Inflammatory macrophage treated with lipopolysaccharide for 1 hour (primary cell): ENCODE measurements at places on chromosomes 6 and 20.

GRCh38 chr6:85361643-85362014 is 88.3 kb upstream of the NT5E start:
- DNase-seq: no peak

- no peak for DNase-seq
Measured at GRCh38 chr6:56416247-56416646, 168.9 kb upstream of the COL21A1 start.

- DNase-seq: no peak
Measured at GRCh38 chr6:154954347-154954746, 40.8 kb upstream of the TIAM2 start.

DNA sequence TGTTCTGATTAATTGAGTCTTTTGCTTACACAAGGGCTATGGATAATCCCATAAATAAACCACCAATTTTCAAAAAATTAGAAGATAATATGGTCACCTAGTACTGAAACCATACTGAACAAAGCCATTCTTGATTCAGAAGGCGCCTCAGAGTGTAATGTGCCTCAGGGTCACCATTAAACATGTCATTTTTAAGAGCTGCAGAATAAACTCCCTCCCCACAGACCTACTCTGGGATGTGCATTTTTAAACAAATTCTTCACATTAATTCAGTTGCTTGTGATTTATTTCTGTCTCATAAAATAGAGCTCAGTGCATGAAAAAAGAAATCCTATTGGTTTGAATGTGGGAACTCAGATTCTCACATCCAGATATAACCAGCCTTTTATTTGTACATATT is 202.1 kb upstream of the HEY2 start:
- DNase-seq: no peak

- no peak for DNase-seq
Measured at GRCh38 chr20:53296451-53297153, 297.0 kb downstream of the ZNF217 start.

- no peak for DNase-seq
Measured at GRCh38 chr6:107600121-107600520, 110.2 kb downstream of the SOBP start.

DNA sequence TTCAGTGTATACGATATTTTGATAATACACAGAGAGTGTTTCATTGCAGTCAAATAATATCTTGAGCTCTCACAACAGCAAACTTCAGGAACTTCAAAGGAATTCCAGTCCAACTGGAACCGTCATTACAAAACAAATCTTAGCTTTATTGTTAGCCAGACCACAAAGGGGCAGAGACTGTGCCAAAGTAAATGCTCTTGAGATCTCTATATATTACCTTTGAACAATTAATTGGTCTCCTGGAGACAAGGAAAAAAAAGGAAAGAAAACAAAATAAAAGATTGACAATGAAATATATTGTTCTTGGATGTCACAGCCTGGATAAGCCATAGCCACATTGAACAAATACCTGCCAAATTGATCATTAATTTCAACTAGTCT is 70.0 kb downstream of the FOXC1 start:
- DNase-seq: no peak

- DNase-seq: no peak
Measured at GRCh38 chr6:219019-219570, 73.2 kb upstream of the DUSP22 start.

- DNase-seq: peak; percentile 10
Measured at GRCh38 chr20:957544-957943, 41.4 kb upstream of the ANGPT4 start.

DNA sequence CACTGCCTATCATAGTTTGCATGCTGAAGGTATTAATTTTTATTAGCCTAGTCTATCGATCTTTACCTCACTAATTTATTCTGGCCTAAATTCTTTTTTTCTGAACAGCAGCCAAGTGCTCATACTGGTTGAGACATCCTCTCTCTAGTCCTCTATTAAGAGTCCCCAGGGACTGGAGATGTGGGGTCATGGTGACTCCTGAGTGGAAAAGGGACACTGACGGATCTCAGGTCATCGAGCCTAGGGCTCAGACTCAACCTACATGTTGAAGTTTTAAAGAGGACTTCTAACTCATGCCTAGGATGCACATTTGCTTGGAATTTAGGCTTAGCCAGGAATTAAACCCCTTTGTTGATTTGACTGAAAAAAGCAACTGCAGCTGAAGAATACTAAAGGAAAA is 378.1 kb downstream of the BTBD9 start:
- no peak for DNase-seq

GRCh38 chr6:42522036-42522435 is 41.8 kb upstream of the UBR2 start:
- DNase-seq: no peak

DNA sequence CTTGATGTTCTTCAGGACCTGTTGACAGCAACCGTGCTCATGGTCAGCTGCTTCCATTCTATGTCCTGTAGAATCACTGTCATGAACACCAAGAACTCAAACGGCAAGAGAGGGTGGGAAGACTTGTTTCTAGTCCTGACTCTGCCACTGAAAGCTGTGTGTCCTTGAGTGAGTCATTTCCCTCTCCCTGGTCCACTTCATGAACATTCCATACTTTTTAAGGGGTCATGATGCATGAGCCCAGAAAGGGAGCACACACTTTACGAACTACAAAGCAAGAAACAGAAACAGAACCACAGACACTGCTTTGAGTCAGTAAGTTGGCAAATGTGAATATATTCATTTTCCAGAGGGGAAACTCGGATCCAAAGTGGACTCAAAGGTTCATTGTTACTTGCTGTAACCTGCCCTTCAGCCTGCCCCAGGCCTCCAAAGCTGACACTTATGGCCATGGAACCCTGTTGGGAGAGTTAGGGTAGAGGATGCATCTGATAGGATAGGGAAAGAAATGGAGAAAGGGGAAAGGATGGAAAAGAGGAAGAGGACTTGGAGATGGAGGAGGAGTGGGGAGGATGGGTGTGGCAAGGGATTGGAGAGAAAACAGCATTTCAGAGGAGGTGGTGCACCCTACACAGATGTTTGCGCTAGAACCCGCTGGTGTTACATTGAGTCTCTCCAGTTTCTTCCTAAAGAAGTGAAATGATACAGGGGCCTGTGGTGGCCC is 129.8 kb downstream of the FOXO3 start:
- no peak for DNase-seq

- no peak for DNase-seq
Measured at GRCh38 chr6:130615816-130616215, 211.4 kb upstream of the SMLR1 start.

GRCh38 chr6:111844376-111844775 is 28.9 kb downstream of the FYN start:
- DNase-seq: no peak

- DNase-seq: no peak
Measured at GRCh38 chr6:169166896-169167580, 86.6 kb downstream of the THBS2 start.

GRCh38 chr6:52046456-52046855 is 41.0 kb downstream of the PKHD1 start:
- DNase-seq: no peak

DNA sequence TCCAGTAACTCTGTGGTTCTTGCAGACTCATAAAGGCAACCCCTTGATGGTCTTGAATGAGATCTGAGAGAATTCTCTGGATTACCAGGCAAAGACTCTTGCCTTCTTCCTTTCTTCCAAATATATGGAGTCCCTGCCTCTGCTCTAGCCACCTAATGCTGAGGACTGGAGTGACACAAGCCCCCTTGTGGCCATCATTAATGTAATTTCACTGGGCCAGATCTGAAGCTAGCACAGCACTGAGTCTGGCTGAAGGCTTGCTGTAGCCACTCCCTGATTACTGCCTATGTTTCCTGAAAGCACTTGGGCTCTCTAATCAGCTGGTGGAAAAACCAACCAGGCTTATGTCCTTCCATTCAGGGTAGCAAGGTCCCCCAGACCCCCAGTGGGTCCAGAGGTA is 559.3 kb upstream of the IRAK1BP1 start:
- DNase-seq: no peak

DNA sequence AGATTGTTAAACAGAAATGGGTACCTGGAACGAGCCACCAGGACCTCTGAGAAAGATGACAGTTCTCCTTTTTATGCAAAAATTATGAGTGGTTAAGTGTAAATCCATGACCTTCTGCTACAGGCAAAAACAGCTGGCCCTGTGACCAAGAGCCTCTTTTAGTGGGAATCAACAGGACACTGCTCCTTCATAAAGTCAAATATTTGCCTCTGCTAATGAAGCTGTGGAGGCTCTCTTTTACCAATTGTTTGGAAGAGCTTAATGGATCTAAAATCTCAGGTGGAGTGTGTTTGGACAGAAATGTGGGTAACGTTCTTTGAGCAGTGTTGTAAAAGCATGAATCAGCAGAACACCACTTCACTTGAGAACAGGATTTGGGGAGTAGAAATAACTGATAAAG is 117.5 kb upstream of the PCSK2 start:
- DNase-seq: no peak

- no peak for DNase-seq
Measured at GRCh38 chr6:144602523-144603180, 317.5 kb downstream of the UTRN start.

GRCh38 chr6:149464411-149464810 is 20.4 kb downstream of the ZC3H12D start:
- no peak for DNase-seq

GRCh38 chr20:18019068-18019467 is 38.6 kb downstream of the OVOL2 start:
- DNase-seq: peak; percentile 33

- no peak for DNase-seq
Measured at GRCh38 chr20:56454754-56455153, 13.7 kb upstream of the RTF2 start.

DNA sequence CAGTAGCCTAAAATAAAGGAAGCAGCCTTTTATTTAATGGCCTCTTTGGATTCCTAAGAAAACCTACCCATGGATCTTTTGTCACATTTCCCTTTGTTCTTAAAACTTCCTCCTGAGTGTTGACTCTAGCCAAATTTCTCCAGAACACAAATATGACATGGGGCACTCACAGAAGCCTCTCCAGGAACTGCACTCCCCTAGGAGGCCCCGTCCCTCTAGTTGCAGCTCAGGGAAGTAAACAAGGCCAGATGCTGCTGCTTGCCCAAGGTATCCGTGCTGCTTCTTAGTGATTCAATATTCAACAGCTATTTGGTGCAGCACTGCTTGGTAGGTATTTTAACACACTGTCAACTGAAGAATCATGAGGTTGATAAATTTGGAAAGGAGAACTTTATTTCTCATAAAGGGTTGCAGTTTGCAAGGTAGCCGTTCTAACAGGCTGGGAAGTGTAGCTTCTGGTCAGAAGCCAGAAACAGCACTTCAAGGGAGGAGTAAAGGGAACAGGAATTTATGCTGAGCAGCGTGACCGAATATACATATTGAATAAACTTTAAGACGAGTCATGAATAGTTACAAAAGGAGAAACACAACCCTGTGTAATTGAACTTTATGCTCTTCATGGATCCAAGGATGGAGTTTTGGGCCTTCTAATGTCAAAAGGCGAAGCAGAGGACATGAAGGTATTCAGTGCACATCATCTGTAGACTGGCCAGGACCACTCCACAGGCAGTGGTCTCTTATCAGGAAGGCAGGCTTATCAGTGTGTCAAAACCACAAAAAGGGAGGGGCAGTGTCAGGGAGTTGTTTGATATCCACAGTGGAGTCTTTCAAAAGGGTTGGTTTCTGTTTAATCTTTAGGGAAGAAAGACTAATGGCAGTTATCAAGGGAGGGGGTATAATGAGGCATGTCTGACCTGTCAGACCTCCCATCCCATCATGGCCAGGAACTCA is 63.3 kb downstream of the CD24 start:
- no peak for DNase-seq

GRCh38 chr6:37272834-37273566 is 15.1 kb upstream of the TMEM217 start:
- DNase-seq: no peak

GRCh38 chr20:24684421-24684871 is 215.0 kb downstream of the SYNDIG1 start:
- DNase-seq: peak; percentile 20

- no peak for DNase-seq
Measured at GRCh38 chr20:2604506-2604835, 48.0 kb upstream of the NOP56 start.

GRCh38 chr6:81854474-81854873 is 102.0 kb upstream of the TENT5A start:
- no peak for DNase-seq

- no peak for DNase-seq
Measured at GRCh38 chr20:37346535-37347346, 801 bp downstream of the SRC start.

GRCh38 chr6:167047554-167047953 is 48.4 kb downstream of the CEP43 start:
- DNase-seq: peak; percentile 69

- DNase-seq: no peak
Measured at GRCh38 chr6:106870824-106871717, 103.5 kb downstream of the CD24 start.

DNA sequence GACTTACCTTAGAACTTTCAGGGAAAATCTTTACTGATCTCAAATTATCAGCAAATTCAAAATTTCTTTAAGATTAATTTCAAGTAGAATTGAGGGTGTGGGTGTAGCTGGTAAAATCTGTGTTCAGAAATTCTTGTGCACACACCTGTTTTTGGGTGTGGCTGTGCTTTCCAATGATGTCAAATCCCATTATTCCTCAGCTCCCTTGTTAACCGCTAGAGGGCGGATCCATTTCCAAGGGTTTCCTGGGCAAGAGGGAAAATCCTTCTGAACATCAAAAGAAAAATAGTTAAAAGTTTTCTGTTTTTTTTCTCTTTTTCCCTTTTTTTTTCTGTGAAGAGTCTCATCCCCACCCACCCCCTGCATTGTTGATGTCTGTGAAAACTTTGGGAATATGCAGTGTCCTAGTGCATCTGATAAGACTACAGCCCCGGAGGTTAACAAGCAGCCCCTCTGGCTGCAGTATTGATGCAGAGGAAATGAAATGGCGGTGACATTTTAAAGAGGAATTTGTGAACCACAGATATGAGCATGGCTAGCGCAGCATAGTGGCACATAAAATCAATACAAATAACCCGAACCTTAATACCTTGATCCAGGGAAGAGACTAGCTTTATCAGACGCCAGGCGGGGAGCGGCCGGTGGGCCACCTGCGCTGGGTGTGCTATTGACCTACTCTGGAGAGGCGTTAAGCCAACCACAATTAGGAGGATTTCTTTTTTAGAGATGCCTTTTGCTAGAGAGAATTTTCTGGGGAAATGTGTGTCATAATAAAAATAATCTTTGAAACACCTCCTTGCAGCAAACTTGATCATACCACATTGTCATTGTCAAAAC is 130.9 kb downstream of the FOXA2 start:
- DNase-seq: no peak

DNA sequence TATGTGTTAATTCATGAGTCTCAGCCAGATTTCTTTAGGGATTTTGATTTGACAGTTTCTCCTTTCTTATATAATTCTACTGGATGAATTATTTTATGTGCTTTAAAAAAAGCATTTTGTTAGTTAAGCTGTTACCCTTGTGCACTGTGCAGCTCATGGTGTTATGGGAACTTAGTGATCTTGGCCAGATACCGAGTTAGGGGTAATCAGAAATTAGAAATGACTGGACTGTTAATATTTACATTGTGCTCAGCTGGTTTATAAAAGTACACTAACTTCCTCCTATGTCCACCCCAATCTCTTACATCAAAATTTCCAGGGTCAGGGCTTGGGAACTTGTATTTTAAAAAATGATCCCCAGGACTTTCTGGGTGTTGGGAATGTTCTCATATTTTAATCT is 260.0 kb downstream of the ZFAND3 start:
- DNase-seq: no peak
